Right lobe of liver (tissue), 6 donors: ENCODE measurements at places on chromosomes 1 and 21. TPM values are rescaled to one million over a fixed set of nuclear protein-coding genes. Genes with fewer than 3 reads are reported as not detected.
A peak's percentile ranks its signal among the peaks of the same experiment; 100 is the strongest.

GRCh38 chr1:160711602-160712311, at the start of gene CD48:
CD48 (minus strand) TSS chr1:160711822; CDS start chr1:160711763, 59 bp downstream.
- DNase-seq: no peak

- DNase-seq: no peak
These were observed 19.2 kb upstream of the PIGK start for GRCh38 chr1:77238462-77238861.

GRCh38 chr1:29390075-29390474, 153.8 kb downstream of the PTPRU start:
- DNase-seq: no peak

DNA sequence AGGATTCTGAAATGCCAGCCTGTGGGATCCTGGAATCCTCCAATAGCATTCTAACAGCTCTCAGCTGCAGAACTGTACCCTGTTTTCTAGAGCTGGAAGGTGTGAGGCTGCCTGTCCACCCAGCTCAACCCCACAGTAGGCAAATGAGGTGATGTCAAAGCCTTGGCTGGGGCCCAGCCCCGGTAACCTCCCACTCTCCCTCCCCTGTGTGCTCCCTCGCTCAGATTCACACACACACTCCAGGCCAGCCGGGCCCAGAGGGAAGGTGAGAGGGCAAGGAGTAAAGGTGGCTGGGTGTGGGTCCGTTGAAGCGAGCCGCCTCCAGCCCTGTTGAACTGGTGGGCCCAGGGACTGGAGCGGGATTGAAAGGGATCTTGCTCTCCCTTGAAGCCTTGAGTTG, at the start of gene BSND:
Gene BSND, plus strand, starts transcription at position 257 of the 400 bp plus-strand sequence. CDS start 254 bp downstream, outside the sequence.
- no peak for DNase-seq

DNA sequence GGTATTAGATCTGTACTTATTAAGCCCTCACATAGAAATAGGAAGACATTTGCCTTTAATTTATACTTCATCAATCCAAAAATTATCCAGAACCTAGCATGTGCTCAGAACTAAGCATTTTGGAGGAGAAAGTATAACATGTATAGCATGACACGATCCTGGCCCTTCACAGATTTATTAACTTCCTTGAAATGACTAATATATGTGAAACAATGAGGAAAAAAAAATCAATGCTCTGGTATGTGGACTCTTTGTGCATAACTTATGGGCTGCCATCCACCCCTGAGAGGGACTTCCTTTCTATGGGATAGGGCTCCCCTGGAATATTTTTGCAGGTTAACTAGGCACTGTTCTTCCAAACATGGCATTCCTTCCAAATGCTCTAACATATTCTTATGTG, 36.6 kb downstream of the CCDC185 start:
- no peak for DNase-seq

GRCh38 chr1:234500269-234500668, 21.3 kb upstream of the TARBP1 start:
- DNase-seq: no peak

DNA sequence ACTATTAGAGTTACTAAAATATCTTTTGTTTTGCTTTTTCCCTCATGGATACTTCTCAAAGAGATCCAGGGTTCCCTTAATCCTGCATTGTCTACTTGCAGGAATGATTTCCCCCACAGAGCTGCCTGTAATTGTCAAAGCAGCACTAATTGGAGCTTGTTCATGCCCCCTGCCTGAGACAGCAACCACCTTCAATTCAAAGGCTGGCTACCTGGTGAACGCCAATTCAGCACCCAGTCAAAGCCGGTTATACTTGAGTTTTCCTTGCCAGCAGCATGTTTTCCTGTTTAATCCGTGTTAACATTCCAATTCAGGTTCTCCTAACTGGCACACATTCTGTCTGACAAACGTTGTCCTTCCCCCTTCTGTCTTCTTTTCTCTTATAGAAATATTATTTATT, 382.9 kb downstream of the NTNG1 start:
- DNase-seq: no peak

DNA sequence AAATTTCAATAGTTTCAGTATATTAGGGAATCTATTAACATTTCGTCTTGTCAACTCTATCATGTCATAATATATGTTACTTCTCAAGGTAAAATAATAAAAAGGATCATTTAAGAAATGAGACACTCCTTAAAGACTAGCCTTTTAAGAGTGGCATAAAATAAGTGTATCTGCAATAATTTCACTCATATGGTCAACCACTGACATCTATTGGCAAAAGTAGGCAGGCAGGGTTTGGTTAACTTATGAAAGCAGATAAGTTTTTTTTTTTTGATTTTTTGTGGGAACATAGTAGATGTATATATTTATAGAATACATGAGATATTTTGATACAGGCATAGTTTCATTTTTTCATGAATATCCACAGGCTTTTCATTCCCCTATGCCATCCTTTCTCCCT, 5.5 kb upstream of the RGS21 start:
- DNase-seq: no peak

GRCh38 chr1:62227496-62227895, 32.8 kb downstream of the L1TD1 start:
- no peak for DNase-seq

DNA sequence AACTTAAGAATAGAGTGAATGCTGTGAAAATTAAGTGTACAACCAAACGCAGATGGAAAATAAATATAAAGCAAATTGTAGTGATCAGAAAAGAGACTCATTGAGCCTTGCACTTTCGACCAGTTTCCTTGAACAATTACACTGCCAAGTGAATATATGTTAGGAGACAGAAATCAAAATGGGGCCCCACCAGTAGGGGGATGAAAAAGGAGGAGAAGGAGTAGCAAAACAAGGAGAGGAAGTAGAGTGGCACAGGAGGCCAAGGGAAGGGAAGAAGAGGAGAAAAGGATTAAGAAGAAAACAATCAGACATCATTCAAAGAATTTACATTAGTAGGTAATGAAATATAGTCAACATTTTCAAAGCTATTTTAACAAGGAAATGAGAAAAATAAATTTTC, 1770.6 kb downstream of the PLA2G4A start:
- DNase-seq: no peak

DNA sequence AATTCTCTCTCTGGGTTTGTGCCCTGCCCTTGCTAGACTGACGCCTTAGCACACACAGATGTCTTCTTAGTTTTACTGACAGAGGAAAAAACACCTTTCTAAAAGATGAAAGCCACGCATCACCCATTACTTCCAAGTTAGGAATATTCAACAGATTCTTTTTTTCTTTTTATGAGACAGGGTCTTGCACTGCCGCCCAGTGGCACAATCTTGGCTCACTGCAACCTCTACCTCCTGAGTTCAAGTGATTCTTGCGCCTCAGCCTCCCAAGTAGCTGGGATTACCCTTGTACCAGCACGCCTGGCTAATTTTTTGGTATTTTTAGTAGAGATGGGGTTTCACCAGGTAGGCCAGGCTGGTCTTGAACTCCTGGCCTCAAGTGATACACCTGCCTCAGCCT, 169.2 kb downstream of the APP start:
- no peak for DNase-seq

DNA sequence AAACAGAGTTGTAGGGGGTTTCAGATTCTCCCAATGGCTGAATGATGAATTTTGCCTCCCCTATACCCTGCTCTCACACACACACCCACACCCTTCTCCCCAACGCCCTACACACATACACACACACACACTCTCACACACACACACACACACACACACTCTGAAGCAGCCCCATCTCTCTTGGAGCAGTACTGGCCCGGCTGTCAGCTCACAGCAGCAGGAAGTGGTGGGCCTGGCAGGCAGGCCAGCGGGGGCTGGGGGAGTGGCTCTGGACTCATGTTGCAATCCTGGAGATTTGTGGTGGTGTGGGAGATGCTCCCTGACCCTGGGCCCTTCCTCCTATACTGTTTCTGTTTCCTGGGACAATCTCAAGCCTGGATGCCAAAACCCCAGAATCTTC, 2.2 kb downstream of the IKBKE start:
- peak; percentile 57 for DNase-seq

DNA sequence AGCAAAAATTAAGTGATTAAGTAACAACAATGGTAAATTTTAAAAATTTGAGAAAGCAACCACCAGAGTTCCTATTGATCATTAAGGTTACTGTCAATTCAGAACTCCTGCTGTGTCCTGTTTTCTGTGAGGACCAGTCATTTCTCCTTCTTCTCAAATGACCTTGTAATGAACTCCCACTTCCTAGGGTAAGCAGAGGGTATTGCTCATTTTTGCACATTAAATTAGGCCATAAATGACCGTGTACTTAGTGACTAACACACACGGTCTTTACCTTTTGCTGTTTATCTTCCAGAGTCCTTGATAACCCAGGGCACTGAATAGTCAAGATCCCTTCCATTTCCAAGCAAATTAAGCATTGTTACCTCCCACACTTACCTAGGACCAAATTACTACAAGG, 227.5 kb upstream of the LYPLAL1 start:
- no peak for DNase-seq

DNA sequence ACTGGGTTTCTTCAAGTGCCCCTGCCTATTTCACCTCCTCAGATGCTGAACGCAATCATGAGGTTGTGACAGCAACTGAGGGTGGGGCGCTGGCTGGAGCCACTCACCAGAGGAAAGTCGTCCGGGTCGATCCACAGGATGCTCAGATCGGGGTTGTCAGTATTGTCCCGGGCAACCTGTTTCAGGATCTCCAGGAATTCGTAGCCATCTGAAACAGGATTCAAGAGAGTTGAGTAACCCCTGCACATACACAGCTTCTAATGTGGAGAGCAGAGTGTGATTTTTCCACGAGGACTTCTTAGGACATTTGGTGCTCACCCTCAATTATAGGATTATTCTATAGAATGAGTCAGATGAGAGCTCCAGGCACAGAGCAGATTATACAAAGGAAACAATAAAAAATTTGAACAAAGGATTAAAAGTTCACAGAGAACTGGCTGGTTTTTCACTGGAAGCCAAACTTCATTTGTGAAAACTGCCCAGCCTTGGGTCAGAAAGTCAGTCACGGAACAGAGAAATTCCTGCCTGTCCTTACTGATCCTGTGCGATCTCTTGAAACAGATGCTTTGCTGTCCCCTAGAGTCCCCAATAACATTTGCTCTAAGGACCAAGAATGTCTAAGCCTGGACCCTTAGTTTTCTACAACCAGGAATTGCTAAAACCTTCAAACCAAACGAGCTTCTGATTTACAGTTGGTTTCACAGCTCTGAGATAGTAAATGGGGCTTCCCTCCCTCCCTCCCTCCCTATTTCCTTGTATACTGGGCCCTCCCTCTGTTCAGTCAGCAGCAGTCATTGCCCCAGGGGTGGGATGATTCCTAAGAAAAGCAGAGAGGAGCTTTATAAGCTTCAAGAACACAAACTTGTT, 63.2 kb downstream of the CASQ2 start:
- DNase-seq: no peak

The EFNA1 gene
- total RNA-seq: 197 TPM

The VWA5B1 gene
- total RNA-seq: not detected

The DENND2C gene
- total RNA-seq: 3.0 TPM

The CZIB gene
- 20.6 TPM for total RNA-seq

The GJA8 gene
- total RNA-seq: not detected
